ENCODE measurements at places on chromosomes 5 and 9. TPM values are rescaled to one million over a fixed set of nuclear protein-coding genes. Genes with fewer than 3 reads are reported as not detected.

Gene SPATA31C1
- not detected for total RNA-seq

Gene DNAJC25
- total RNA-seq, result 12.0 TPM

Gene PTPDC1
- 4.3 TPM for total RNA-seq

Gene SPATA31A3
- total RNA-seq, result not detected

Gene WNK2
- 5.8 TPM for total RNA-seq

Gene IL7R
- total RNA-seq, result 1.0 TPM

Gene PTGR1
- total RNA-seq, result 380 TPM

Gene PTPN3
- 13.5 TPM for total RNA-seq

Gene TEX48
- total RNA-seq, result not detected

Gene PDZD2
- total RNA-seq, result 0.21 TPM

Gene ZDHHC11B
- total RNA-seq, result 1.2 TPM

Gene SPATA24
- total RNA-seq, result 5.4 TPM

Gene PCDHB4
- 0.03 TPM for total RNA-seq

Gene BNC2
- total RNA-seq, result 4.7 TPM

Gene CKMT2
- total RNA-seq, result not detected

All from A549 treated with DMSO at 1 μM for 4 hours (cell line).